Omental fat pad (tissue), 4 donors: ENCODE measurements at places on chromosomes 3 and 15. TPM values are rescaled to one million over a fixed set of nuclear protein-coding genes. Genes with fewer than 3 reads are reported as not detected.

Gene PLSCR5
- total RNA-seq: not detected

Gene TRPM7
- 59.0 TPM for total RNA-seq

Gene NANOGP8
- total RNA-seq: 0.65 TPM

Gene GTF2A2
- 38.6 TPM for total RNA-seq

- no peak for DNase-seq
Measured at GRCh38 chr15:82040862-82041261, 5.0 kb downstream of the MEX3B start.

DNA sequence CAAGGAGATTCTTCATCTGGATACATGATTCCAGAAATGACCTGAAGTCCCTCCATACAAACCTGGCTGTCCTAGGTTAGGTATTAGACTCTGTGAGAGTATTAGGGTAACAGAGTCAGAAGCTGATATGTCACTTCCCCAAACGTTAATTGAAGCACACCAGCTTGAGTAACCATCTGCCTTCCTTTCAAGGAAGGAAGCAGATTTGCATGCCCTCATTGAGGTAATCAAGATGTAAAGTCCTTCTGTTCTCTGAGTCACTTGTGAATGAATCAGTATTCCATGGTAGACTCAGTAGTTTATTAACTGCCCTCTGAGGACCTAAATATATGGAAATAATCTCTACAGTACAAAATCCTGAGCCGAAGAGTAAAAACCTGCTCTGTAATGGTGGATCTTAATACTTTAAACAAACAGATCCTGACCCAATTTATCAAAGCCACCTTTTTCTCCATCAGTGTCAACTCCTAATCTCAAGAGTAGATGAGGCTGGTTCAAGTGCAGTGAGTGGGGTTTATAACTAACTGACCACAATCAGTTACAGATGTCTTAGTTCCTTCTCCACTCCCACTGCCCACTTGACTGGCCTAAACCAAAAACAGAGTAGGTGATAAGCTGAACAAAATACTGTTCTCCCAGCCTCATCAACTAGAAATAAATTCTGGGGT, 246.2 kb upstream of the CHRM5 start:
- DNase-seq: no peak

GRCh38 chr3:98500019-98500418, 2.5 kb downstream of the OR5K2 start:
- DNase-seq: no peak

DNA sequence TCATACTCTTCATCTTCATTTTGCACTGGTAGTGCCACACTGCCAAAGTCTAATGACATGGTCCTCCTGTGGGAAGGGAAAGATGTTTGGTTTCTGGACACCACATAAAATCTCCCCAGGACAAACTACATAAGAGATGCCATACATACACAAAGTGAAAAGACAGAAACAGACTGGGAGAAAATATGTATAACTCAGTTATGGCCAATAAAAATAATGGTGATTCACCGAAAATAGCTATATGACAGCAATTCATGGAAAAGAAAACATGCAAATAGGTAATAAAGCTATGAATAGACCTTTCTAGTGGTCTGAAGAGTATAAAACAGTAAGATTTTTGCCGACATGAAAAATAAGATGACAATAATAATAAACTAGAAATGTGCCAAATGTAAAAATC, 5.3 kb downstream of the CEP152 start:
- DNase-seq: no peak

DNA sequence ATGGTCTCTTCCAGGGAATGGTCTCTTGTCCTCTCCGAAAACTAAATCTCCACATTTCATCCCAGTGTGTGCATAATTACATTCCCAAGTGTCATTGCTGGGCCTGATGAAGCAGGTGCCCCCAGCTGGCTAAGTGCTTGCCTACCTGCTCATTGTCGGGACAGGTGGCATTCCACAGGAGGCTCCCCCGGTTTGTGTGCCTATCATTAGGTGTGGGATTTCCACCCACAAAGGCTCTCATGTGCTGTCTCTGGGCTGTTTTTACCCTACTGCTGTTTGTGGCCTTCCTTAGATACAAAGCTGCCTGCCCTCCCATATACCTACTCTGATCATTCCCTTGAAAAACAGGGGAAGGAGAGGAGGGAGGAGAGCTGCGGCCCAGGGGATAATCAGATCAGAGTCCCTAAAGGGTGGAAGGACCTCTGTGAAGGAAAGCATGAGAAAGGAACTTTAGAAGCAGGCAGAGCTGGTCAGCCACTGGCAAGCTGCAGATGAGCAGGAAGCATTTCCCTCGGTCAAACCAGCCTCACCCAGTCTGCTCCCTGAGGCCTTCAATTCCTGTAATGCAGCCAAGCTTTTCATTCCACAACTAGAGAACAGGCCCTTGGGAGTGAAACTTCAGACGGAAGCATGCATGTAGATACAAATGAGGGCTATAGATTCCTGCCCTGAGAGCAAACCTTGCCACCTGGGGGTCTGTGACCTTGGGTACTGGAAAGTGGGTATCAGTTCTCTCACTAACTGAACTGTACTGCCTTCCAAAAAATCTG, 60.7 kb upstream of the HEG1 start:
- DNase-seq: no peak

DNA sequence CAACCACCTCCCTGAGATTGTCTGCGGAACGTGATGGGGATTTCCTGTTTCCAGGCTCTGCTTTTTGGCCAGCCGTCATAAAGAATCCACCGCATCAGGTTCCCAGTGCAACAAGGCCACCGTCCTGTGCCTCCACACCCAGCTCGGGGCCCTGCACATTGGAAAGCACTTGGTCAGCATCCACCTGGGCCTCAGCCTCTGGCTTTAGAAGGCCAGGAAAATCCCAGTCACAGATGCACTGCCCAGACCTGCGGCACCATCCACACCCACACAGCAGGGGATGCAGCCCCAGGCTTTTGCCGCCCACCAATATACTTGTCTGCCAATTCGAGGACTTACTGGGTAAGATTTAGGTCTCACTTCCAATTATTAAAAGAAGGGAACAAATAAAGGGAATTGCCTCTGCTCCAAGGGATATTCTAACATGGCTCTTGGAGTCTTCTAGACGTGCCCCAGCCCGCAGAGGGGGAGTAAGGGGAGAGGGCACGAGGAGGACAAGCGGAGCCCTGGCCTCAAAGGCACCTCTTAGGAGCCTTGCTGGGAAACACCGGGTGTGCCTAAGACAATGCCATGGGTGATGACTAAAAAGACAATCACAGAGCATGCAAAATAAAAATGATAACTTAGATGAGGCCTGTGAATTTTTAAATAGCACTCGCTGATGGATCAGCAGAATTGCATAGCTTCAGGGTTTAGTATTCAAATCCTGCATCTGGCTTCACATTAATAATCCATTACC, 169.2 kb downstream of the FOXP1 start:
- DNase-seq: no peak

GRCh38 chr3:160986069-160986468, 119.1 kb downstream of the B3GALNT1 start:
- DNase-seq: no peak
